NCI-H187 treated with DMSO at 0.1 percent for 48 hours (cell line): ENCODE measurements at places on chromosomes 6 and 20.

- DNase-seq = no peak
Measured at GRCh38 chr6:13729891-13730290, 18.3 kb upstream of the RANBP9 start.

GRCh38 chr20:44166477-44166876 is 20.5 kb downstream of the JPH2 start:
- DNase-seq = no peak

- no peak for DNase-seq
Measured at GRCh38 chr6:158060455-158061360, 79.0 kb downstream of the SYNJ2 start.

DNA sequence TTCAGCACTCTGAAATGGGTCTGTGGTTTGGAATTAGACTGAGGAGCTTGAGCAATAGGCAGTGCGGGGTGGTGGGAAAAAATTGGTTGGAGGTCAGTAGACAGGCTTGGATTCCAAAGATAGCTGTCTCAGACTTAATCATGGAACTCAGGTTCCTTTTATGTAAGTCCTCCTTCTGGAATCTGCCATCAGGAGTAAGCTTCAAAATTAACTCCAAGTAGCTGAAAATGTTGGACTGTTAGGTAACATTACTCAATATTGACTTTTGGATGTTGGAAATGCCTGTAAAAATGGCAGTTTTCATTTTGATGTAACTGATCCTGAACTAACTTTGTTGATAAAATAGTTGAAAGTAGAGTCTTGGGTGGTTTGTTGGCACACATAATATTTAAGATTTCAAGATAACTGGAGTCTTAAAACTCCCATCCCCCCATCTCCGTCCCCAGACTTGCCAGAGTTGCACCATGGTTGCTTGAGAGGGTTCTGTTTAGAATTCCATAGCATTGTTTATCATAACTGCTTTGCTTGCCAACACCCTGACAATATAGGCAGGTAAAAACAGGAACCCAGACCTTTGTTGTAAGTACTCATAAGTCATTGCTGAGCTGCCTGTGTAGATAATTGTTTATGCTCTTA is 83.0 kb downstream of the PHF20 start:
- no peak for DNase-seq

DNA sequence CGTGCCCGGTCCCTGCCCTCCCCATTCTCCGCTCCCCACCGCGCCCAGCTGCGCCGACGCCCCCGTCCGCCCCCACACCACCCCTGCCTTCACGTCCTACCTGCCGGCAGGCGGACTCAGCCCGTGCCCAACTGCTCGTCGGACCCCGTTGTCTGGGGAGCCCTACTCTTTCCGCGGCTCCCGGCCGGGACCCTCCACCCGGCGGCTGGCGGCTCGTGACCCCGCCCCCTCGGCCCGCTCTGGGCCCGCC is at the start of gene SERAC1:
TSS of gene SERAC1 (minus strand) at position 223 of the 250 bp plus-strand sequence. CDS start 9,899 bp downstream, outside the sequence.
- no peak for DNase-seq

GRCh38 chr20:5070081-5070480 is 49.7 kb downstream of the PCNA start:
- no peak for DNase-seq

- DNase-seq = no peak
Measured at GRCh38 chr20:13009682-13010406, 1.1 kb downstream of the SPTLC3 start.

GRCh38 chr20:63794614-63795013 is 36.5 kb downstream of the ZBTB46 start:
- no peak for DNase-seq

DNA sequence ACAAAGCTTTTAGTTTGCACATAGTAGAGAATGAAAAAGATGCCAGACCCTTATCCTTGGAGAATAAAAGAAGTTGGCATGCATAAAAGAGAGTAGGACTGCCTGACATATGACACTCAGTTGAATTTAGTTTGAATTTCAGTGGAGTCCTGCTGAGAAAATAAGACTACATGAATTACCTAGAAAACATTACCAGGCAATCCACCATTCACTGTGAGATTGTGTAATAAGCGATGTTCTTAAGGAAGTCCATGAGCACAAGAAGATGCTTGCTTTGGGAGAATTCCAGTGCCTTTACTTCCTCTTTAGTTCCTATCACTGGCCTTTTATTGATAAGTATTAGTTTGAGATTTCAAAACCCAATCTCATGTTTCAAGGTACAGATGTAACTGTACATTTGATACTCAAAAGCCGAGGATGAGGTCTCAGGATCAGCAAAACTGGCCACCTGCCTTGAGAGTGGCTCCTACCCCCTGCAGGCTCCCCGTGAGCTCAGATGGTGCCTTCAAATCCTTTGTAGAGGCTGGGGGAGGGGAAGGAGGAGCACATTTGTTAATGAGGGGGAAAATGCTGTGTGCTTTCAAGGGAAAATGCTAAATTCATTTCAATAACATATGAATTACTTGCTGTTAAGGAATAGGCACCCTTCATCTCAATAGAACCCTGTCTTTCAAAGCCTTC is 11.2 kb upstream of the UNC93A start:
- DNase-seq = no peak

GRCh38 chr6:90458353-90459224 is 128.3 kb downstream of the MAP3K7 start:
- DNase-seq = no peak

GRCh38 chr20:51354769-51355319 is 187.7 kb downstream of the NFATC2 start:
- DNase-seq = no peak

GRCh38 chr6:46876126-46876525 is 45.6 kb downstream of the ADGRF5 start:
- DNase-seq = no peak

DNA sequence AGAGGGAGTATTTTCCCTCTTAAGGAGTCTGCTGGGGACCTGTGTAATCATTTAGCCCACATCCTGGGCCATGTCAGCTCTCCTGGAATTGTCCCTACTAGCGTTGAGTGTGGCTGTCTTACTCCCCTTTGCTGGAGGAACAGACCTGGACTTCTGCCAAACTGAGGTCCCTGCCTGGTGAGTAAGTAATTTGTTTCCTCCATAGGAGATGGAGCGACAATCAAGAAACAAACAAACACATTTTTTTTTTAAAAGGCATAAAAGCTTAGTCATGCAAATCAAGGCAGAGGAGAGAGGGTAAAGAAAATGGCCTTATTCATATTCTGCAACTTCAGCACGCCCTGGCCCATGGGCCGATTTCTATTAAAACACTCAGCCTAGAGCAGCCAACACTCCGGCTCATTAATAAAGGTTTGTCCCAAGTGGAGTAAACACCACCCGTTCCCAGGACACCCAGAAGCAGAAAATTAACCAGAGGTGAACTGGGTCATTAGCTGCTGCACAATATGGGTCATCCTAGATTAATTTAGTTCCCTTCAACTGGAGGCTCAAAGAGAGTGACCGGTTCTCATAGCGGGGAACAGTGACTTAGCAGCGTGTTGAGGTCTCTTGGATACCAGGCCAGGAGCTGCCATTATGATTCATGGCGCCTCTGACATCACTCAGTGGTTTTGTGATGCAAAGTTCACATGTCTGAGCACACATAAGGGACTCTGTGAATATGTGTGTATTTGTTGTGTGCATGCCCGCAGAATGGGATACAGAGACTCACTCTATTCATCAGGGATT is 165.0 kb upstream of the SULF2 start:
- no peak for DNase-seq

- no peak for DNase-seq
Measured at GRCh38 chr20:46816886-46817638, 77.6 kb upstream of the EYA2 start.

DNA sequence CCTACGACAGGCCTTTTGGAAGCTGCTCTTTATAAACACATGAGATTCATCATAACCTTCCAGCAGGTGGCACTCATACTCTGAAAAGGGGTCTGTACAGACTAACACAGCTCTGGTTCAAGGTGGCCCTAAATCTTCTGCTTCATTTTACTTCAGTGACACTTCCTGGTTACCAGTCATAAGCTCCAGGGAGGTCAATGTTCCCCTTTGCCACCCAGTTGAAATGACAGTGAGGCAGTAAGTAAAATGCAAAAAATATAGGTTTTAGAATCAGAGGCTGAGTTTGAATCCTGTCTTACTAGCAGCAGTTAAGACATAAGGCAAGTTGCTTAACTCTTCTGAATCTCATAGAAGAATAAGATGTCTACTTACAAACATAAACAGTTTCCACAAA is 132.8 kb downstream of the CDK19 start:
- peak; percentile 25 for DNase-seq

- no peak for DNase-seq
Measured at GRCh38 chr20:24782301-24782700, 166.8 kb upstream of the CST7 start.

GRCh38 chr6:3072798-3073197 is 4.5 kb downstream of the RIPK1 start:
- no peak for DNase-seq

DNA sequence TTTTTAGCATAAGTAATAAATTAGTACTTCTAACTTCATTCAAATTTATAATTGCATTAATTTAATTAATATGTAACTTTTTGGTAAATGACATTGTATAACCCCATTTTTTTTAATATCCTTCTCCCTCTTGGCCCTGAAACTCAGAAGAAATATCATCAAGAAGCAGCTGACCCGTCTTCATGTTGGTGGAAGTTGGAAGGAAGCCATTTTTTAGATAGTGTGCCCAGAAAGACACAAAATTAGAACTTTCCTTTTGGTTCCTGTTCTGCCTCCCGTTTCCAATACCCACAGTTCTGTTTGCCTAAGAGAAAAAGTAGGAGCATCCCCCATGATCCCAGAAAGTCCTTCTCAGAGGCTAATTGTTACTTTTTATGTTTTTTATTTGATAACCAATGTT is 65.5 kb downstream of the PLCB4 start:
- no peak for DNase-seq

DNA sequence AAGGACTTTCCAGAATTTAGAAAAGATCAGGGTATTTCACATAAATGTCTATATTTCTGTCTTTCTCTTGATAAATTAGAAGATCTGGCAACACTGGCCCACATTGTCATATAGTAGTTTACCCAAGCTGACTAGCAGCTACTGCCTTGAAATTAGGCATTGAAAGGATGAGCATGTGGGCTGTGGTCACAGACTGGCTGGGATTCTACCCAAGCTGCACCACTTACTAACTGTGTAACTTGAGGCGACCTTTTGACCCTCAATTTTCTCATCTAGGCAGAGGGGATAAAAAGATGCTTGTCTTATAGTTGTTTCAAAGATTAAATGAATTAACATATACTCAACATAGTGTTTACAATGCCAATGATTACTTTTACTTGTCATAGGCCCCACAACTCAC is 152.7 kb upstream of the BMP2 start:
- no peak for DNase-seq

- DNase-seq = no peak
Measured at GRCh38 chr20:3828798-3829197, 8.5 kb downstream of the AP5S1 start.

GRCh38 chr6:72367439-72367838 is 254.4 kb upstream of the KCNQ5 start:
- no peak for DNase-seq

- DNase-seq = no peak
Measured at GRCh38 chr6:16398587-16398986, 160.2 kb downstream of the GMPR start.

DNA sequence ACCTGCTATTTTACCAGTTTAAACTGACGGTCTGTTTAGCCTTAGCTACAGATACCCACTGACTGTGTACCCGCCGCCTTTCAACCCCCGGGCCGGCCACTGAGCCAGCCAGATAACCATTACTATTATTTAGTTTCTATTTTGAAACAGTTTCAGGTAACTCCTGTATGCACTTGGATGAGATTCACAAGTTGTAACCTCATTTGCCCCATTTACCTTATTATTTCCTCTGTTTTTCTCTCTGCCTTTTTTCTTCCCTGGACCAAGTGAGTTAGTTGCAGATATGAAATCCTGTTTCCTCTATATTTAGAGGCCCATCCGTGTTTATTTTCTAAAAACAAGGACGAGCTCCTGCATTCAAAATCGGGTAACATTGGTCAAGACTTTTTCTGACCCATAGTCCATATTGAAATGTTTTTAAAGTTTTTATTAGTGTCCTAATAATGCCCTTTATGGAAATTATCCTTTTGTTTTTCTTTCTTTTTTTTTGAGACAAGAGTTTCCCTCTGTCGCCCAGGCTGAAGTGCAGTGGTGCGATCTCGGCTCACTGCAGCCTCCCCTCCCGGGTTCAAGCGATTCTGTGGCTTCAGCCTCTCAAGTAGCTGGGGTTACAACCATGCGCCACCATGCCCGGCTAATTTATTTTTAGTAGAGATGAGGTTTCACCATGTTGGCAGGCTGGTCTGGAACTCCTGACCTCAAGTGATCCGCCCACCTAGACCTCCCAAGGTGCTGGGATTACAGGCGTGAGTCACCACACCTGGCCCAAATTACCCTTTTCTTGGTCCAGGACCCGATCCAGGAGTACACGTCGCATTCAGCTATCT is 767 bp downstream of the AP5S1 start:
- DNase-seq = no peak

DNA sequence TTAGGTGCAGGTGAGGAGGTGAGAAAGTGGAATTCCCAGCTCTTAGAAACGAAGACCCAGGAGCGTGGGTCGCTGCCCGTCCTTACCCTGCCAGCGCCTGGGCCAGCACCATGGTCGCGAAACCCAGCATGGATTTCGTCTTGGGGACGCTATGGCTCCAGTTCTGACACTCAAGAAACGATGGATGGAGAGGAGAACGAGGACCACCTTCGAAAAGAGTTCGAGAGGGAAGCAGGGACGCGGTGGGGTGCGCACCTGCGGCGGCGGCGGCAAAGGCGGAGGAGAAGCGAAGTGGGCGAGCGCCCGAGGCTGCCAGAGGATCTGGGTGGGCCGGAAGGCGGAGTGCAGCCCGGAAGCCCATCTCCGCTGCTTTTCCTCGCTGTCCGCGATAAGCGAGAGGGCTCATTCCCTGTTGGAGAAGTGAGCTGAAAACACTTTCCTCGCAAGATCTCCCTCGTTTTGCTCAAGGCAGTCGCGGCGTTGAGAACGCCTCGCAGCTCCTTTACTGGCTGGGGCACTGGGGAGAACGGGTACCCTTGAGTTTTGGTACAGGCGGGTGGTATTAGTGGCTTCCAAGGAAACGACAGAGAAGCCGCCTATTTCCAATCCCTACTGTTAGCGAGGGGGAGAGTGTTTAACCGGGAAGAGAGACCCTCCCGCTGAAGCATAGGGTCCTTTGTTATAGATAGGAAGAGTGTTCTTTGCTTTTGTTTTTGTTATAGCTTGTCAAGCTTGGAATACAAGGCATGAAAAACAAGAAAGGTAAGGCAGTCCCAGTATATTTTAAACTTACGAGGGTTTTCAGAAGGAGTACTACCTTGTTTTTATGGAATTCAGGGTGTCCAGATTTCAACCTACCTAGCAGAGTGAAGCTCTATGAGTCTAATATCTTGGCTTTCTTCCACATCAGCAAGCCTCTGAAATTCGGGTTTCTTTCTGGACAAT is 109.5 kb downstream of the TRIM27 start:
- no peak for DNase-seq

DNA sequence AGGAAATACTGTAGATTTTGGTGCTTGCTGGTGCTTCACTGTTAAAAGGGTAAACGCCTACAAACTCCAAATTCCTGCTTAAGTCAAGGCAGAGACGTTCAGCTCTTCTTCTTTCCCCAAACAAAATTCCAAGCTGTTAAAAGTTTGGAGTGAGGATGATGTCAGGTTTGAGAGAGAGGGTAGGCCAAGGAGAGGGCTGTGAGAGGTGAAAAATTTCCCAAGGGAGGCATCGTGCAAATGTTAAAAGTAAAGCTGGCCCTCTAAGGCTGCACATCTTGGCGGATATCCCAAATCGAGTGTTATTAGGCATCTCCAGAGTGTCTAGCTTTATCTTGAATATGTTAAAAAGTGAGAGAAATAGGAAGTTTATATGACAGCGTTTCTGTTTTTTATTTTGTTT is 651.8 kb downstream of the QKI start:
- no peak for DNase-seq

- DNase-seq = no peak
Measured at GRCh38 chr20:9503526-9504245, 10.7 kb upstream of the LAMP5 start.

- DNase-seq = no peak
Measured at GRCh38 chr6:138038142-138038870, 68.9 kb downstream of the PERP start.
